IMR-90 (cell line): ENCODE measurements at places on chromosomes 1 and 21. TPM values are rescaled to one million over a fixed set of nuclear protein-coding genes. Genes with fewer than 3 reads are reported as not detected.

DNA sequence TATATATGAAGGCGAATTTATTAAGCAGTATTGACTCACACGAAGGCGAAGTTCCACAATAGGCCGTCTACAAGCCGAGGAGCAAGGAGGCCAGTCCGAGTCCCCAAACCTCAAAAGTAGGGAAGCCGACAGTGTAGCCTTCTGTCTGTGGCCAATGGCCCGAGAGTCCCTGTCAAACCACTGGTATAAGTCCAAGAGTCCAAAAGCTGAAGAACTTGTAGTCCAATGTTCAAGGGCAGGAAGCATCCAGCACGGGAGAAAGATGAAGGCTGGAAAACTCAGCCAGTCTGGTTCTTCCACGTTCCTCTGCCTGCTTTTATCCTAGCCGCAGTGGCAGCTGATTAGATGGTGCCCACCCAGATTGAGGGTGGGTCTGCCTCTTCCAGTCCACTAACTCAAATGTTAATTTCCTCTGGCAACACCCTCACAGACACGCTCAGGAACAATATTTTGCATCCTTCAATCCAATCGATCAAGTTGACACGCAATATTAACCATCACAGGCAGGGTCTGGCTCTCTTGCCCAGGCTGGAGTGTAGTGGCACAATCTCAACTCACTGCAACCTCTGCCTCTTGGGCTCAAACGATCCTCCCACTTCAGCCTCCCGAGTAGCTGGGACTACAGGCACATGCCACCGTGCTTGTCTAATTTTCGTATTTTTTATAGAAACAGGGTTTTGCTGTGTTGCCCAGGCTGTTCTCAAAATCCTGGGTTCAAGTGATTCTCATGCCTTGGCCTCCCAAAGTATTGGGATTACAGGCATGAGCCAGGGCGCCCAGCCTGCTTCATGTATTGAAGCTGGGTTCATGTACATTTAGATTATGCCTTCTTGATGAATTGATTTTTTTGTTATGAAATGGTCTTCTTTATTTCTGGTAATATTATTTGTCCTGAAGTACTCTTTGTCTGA is 85.3 kb downstream of the DHRS3 start:
- H3K36me3 ChIP-seq, result no peaks in the 10 kb centered on the region
- H3K27me3 ChIP-seq, result peaks cover 2% of the 10 kb centered on the region; the same call in 1 of the 2 replicates
- no peak overlapping the region for H3K27ac ChIP-seq

GRCh38 chr1:48697066-48697707 is 79.5 kb downstream of the BEND5 start:
- DNase-seq, result peak; percentile 21
- H3K36me3 ChIP-seq, result no peaks in the 10 kb centered on the region
- H3K4me3 ChIP-seq, result no peak overlapping the region
- H3K27ac ChIP-seq, result no peak overlapping the region
- H3K27me3 ChIP-seq, result no peaks in the 10 kb centered on the region; the same call in 1 of the 2 replicates

- H3K27ac ChIP-seq, result no peak overlapping the region
- H3K4me3 ChIP-seq, result no peak overlapping the region
- H3K4me1 ChIP-seq, result peaks cover 17% of the 10 kb centered on the region
Measured at GRCh38 chr1:30088594-30088993, 634.8 kb downstream of the MATN1 start.

DNA sequence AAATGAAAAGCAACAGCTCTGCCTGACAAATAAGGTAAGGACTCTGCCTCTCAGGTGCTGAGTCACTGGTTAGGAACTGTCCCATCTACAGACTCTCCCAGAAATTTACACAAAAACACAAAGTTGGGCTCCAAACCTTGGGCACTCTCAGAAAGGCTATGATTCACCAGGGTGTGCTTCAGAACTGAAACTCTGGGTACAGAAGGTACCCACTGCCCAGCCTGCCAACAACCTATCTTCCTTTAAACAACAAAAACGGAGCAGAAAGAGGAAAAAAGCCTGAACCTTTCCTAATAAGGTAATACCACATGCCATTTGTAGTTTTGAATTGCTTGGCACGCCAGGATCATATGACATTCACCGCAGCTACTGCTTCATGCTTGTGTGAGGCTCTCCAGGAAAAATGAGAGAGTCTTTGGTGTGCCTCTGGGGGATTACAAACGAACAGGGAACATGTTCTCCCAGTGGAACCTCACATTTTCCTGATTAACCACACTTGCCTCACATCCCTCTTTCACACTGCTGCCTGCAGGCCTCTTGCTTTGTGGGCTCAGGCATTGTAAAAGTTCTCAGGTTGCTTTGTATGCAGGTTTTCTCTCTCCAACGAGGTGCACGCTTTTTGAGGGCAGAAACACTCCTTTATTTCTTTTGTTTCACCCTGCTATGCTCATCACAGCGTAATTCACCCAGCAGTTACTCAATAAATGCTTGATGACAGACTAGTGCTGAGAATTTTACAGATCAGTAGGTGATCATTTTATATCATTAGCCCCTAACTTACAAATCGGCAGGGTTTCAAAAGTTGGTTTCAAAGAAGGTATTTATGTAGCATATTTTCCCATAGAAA is 65.1 kb downstream of the GADD45A start:
- peak overlapping the region; percentile 6; the same call in 1 of the 2 replicates for H3K4me3 ChIP-seq
- peaks cover 24% of the 10 kb centered on the region for H3K4me1 ChIP-seq
- no peaks in the 10 kb centered on the region for H3K27me3 ChIP-seq
- H3K36me3 ChIP-seq, result peaks cover 4% of the 10 kb centered on the region; the same call in 1 of the 2 replicates
- peak; percentile 83 for DNase-seq
- peak overlapping the region; percentile 95 for H3K27ac ChIP-seq

- H3K4me3 ChIP-seq, result no peak overlapping the region
- H3K27me3 ChIP-seq, result no peaks in the 10 kb centered on the region
- no peaks in the 10 kb centered on the region for H3K36me3 ChIP-seq
- H3K4me1 ChIP-seq, result peaks cover 2% of the 10 kb centered on the region; the same call in 1 of the 2 replicates
- no peak overlapping the region for H3K27ac ChIP-seq
Measured at GRCh38 chr1:214952648-214953047, 129.9 kb upstream of the KCNK2 start.

- H3K4me3 ChIP-seq, result no peak overlapping the region
- H3K36me3 ChIP-seq, result no peaks in the 10 kb centered on the region
- peaks cover 91% of the 10 kb centered on the region for H3K27me3 ChIP-seq
- no peak for DNase-seq
- no peak overlapping the region for H3K27ac ChIP-seq
Measured at GRCh38 chr1:44411861-44412260, 6.8 kb downstream of the RNF220 start.

- H3K4me1 ChIP-seq, result peaks cover 14% of the 10 kb centered on the region
- no peak overlapping the region for H3K27ac ChIP-seq
- no peak overlapping the region for H3K4me3 ChIP-seq
Measured at GRCh38 chr21:35478161-35479064, 429.3 kb upstream of the RUNX1 start.

DNA sequence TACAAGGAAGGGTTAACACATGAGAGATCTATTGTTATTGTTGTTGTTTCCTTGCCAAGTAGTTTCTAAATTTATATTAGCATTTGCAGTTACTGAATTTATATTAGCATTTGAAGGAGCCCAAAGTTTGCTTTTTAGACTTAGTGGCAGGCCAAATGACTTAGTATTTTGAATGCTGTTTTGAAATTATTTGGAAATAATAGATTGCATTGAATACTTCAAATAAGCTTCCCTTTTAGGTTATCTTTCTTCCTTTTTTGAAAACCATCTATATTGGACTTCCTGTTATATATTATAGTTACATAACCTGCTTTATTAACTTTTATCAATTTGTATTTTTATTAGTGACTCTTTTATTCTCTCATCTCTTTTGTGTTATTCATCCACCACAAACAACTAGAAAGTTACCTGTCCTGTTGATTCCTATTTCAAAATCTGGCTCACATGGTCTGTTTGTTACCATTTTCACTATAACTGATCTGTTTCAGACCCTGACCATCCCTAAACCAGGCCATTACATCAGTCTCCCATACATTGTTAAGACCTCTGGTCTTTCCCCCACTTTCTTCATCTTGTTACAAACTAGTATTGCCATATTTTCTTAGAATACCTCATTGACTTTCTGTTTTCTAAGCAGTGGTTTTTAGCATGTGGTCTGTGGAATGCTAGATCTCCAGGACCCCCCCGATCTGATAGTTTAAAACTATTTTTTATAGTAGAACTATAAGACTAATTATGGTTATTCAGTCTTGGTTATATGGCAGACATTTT is 185.2 kb downstream of the RASAL2 start:
- no peak overlapping the region for H3K4me3 ChIP-seq
- no peak for DNase-seq
- H3K27ac ChIP-seq, result no peak overlapping the region

- DNase-seq, result no peak
- no peaks in the 10 kb centered on the region for H3K36me3 ChIP-seq
- H3K4me3 ChIP-seq, result no peak overlapping the region
- no peak overlapping the region for H3K27ac ChIP-seq
Measured at GRCh38 chr1:230825761-230826160, 42.6 kb downstream of the C1orf198 start.

DNA sequence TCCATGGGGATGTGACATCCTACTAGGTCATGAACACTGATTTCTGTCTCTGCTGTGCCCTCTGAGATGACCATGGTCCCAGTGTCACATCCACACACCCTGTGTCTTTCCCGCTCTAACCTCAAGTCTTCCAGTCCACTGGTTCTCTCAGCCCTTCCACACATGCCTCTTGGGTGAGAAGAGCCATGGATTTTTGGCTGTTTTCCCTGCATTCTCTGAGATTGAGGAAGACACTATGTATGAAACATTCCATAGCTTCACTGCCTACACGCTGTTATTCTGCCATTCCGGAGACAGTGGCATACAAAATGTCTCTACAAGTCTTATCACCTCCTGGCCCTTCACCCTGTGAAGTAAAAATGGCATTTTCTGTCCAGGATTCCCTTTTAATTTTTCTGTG is 247.3 kb downstream of the BACH1 start:
- peak; percentile 22 for DNase-seq
- no peaks in the 10 kb centered on the region for H3K36me3 ChIP-seq
- H3K4me1 ChIP-seq, result peaks cover 3% of the 10 kb centered on the region
- no peak overlapping the region for H3K27ac ChIP-seq
- no peak overlapping the region for H3K4me3 ChIP-seq

DNA sequence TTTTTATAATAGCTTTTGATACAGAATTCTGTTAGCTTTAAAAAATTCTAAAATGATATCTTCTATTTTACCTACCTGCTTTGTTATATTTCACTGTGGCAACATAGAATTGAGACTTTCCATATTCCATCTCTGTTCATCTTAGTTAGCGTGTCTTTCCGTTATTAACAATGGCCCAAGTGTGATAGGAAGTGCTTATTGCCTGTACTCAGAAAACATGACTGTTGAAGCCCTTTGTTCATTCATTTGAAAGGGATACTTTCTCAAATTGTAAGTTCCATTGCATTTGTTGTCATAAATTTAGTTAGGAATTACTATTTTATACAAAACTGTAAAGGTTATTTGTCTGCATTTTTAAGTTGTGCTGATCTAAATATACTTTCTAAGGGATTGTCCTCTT is 73.1 kb downstream of the LAMC1 start:
- no peak overlapping the region for H3K4me3 ChIP-seq
- no peak for DNase-seq
- peaks cover 29% of the 10 kb centered on the region for H3K4me1 ChIP-seq
- H3K27me3 ChIP-seq, result no peaks in the 10 kb centered on the region
- peaks cover 4% of the 10 kb centered on the region; the same call in 1 of the 2 replicates for H3K36me3 ChIP-seq

- H3K27me3 ChIP-seq, result no peaks in the 10 kb centered on the region
- H3K36me3 ChIP-seq, result no peaks in the 10 kb centered on the region
- no peak overlapping the region for H3K27ac ChIP-seq
Measured at GRCh38 chr1:81304187-81304586, 496.5 kb upstream of the ADGRL2 start.

Gene GBP2
- 12.8 and 17.7 TPM in 2 replicates for total RNA-seq

Gene KCNT2
- total RNA-seq, result 0.56 and 0.72 TPM in 2 replicates

Gene C1QB
- total RNA-seq, result not detected in 2 replicates

Gene CD34
- under 0.01 TPM in 1 of 2 replicates, not detected in the other for total RNA-seq

Gene ELAPOR1
- total RNA-seq, result 0.28 and 0.54 TPM in 2 replicates

Gene DCDC2B
- total RNA-seq, result not detected in 2 replicates

Gene C4BPB
- total RNA-seq, result not detected in 2 replicates

Gene ANGPTL1
- under 0.01 TPM in 1 of 2 replicates, not detected in the other for total RNA-seq
